ENCODE measurements at places on chromosomes 1 and 21.

DNA sequence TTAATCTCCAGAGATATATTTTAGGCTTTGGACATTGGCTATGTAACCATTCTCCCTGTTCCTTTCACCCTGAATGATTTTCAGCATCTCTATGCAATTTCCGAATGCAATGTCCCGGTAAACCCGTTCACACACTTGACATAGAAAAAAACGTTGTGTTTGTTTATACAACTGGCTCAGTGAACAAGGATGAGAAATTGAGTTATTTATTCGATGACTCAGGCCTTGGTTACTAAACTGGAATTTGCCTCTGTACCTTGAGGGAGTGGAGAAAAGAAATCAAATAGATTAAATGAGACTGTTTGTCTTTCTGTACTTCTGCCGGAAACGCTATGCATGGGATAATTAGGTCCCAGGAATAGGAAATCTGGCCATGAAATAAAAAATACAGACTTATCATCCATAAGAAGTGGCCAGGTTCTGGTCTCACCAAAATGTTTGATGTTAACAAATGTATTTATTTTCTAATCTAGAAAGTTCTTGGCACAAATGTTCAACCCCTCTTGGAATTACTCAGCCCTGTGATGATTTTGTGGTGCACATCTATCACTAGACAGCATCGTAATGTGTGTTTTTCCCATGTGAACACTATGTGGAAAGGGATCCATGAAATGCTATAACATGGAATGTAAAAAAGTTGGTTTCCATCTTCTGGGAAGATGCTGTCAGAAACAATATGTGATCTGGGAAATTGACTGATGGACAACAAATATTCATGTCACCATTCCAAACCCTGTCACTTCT lies 253.9 kb downstream of the DUSP10 start:
- DNase-seq = peak; percentile 70

GRCh38 chr1:246447501-246447900 lies 59.6 kb downstream of the SMYD3 start:
- DNase-seq = no peak

DNA sequence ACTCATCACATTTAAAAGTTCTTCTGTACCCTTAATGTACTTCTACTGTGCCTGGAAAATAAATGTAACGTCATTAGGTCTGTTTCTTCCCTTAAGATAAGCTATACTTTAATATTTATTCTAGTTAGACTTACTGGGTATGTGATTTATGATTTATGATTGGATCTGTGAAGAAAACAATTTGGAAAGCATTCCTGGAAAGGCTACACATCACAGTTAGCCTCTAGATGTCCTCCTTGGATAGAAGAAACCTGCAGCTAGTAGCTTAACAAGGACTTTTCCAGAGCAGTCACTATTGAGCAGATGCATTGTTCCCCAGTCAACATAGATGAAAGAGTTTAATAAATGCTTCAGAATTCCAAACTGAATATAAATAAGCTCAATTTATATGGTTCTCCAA lies 22.2 kb upstream of the ABL2 start:
- DNase-seq = peak; percentile 51

- DNase-seq = no peak
These were observed 32.5 kb downstream of the XKR8 start for GRCh38 chr1:27992276-27992675.

- peak; percentile 64 for DNase-seq
These were observed 34.8 kb downstream of the ACOT7 start for GRCh38 chr1:6358757-6359201.

Measured in fibroblast of gingiva (primary cell).